RWPE1 (cell line): ENCODE measurements at places on chromosomes 6 and 20.

DNA sequence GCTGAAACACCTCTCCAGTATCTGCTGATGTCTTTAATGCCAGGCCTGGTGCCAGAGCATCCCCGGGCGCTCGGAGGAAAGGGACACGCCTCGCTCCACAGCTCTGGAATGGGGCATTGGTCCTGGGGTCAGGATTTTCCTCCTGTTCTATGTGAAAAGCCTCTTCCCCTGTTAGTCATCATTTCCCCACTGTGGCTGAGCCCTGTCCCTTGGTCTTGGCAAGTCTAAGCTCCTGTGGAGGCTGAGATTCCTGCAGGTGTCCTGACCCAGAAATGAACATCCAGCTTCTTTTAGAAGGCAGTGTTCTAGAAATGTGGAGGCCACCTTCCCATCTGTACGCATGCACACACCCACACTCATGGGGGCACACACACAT is 19.4 kb downstream of the SYNDIG1 start:
- no peak for DNase-seq

- peak; percentile 54 for DNase-seq
These were observed 613.0 kb downstream of the UTRN start for GRCh38 chr6:144898052-144898689.

DNA sequence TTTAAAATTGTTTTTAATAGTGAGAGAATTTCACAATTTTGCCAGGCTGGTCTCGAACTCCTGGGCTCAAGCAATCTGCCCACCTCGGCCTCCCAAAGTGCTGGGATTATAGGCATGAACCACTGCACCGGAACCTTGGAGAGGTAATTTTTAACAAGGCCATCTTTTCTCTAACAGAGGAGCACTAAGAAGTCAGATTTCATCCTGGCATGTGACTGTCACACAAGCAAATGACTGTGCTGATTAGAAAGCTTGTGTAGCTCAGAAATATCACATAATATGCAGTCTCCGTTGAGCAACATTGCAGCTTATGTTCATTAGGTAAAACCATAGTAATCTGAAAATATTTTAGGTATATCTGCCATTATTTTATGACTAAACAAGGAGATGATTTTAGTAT is 156.0 kb downstream of the CCDC170 start:
- DNase-seq: no peak

DNA sequence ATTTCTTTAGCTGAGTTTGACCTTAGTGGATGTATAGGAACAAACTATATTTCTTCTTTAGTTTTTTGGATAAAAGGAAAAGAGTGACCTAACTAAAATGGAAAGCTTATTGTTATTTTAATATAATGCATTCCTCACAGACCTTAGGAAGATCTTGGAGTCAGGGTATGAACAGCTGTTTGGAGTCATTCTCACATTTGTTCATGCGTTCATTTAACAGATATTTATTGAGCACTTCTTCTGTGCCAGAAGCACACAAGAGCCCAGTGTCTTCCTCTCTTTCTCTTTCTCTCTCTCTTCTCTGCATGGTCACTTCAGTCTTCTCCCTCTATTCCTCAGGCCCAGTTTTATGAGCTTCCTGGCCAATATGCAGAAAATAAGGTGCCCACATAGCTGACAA is 744.0 kb upstream of the MAP3K7 start:
- DNase-seq: no peak

DNA sequence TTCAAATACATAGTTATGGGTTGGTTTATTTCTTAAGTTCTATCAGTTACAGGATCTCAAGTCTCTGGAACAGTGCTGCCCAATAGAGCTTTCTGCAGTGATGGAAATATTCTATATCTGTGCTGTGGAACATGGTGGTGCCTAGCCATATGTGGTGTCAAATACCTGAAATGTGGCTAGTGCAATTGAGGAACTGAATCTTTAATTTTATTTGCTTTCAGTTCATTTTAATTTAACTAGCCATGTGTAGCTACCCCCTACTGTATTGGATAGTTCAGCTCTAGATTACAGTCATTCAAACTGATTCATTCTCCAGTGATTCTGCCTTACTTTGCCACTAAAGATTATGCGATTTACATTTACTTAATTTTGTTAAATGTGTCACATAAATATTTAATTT is 503.2 kb downstream of the CDKAL1 start:
- DNase-seq: no peak

DNA sequence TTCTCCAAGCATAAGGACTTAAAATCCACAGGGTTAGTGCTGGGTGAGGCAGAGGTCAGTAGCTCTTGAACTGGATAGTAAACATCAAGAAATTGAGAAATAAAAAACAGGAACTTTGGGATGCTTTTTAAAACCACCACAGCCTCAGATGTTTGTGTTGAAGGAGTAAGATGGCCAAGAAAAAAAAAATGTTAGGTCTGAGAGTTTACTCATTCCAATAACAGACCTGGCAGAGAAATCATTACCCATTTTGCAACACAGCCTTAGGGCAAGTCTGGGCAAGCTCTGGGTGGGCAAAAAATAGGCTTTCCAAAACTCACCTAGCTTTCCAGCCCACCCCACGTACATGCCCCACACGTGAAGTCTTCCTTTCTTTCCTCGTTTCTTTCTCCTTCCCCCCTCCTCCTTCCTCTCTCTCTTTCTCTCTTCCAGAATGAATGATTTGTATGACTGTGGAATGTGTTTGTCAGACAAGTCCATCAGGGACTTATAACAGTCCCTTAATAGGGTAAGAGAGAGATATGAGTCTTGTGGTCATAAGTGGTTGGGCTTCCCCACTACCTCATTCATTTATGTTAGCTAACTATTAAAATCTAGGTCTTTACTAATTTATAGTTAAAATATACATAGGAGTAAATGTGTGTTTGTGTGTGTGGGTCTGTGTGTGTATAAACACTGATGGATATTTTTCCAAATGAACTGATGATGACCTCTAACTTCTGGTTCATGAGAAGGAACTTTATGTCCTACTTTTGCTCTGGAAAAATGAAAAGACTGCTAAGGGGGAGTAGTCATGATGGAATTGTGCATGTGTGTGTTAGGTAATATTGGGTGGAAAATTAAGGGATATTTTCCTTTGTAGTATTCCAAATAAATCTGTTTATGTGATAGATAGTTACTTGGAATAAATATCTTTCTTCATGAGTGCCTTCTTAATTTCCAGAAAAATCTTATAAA is 18.0 kb upstream of the DSE start:
- DNase-seq: no peak

DNA sequence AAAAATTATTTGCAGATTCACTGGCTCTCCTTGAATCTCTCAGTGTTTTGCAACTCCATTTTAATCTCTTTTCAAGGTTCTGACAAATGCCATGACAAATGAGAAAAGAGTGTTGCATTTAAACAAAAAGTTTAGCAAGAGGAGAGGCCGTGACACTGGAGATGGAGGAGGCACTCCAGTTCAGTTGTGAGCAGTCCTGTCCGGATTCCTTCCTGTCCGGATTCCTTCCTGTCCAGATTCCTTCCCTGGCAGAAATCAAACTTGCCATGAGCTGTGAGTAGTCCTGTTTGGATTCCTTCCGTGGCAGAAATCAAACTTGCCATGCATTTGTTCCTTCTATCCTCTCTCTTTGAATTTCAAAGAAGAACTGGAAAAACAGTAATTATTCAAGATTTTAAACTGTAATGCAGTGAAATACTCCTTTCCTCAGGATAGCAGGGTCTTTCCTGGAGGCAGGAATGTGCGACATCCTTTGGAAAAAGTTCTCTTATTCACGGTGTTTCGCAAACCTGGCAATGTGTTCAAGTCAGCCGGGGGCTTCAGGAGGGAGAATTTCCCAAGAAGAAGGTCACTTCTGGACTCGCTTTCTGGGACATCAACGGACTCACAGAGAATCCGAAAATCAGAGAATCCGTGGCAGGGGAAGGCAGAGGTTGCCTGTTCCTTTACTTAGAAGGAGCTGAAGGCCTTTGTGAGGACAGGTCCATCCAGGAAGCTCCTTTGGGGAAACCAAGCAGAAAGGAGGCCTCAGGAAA is 48.7 kb upstream of the DACT2 start:
- DNase-seq: no peak

DNA sequence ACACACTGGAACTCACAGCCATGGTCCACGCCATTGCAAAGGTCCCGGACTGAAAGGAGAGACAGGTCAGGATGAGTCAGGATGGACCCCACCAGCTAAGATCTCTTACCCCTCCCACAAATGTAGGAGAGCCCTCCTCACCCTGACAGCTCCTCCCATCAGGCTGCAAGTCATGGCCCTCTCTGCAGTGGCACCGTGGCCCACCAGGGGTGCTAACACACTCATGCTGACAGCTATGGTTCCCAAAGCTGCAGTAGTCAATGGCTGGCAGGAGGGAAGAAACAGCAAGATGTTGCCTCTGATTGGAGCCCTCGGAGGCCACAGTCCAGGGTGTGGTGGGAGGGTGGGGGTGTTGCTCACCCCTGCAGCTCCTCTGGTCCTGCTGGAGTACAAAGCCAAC is 5.7 kb upstream of the RBPJL start:
- peak; percentile 46 for DNase-seq

DNA sequence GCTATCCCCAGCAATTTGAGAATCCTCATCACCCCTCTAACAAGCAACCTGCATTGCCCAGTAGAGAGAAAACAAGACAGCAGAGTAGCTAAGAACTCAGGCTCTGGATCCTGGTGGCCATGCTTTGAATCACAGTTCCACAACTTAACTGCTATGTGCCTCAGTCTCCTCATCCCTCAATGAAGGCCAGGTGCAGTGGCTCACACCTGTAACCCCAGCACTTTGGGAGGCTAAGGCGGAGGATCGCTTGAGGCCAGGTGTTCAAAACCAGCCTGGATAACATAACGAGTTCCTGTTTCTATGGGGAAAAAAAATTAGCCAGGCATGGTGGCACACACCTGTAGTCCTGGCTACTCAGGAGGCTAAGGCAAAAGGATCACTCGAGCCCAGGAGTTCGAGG is 23.7 kb downstream of the BACH2 start:
- DNase-seq: no peak

GRCh38 chr20:61436667-61437279 is 184.7 kb downstream of the CDH4 start:
- DNase-seq: peak; percentile 96

- peak; percentile 88 for DNase-seq
These were observed 669.4 kb upstream of the CITED2 start for GRCh38 chr6:140043762-140044378.

- DNase-seq: no peak
These were observed 396.6 kb upstream of the GJE1 start for GRCh38 chr6:141736104-141736503.

- no peak for DNase-seq
These were observed 508.9 kb downstream of the CDH26 start for GRCh38 chr20:60467078-60467477.

DNA sequence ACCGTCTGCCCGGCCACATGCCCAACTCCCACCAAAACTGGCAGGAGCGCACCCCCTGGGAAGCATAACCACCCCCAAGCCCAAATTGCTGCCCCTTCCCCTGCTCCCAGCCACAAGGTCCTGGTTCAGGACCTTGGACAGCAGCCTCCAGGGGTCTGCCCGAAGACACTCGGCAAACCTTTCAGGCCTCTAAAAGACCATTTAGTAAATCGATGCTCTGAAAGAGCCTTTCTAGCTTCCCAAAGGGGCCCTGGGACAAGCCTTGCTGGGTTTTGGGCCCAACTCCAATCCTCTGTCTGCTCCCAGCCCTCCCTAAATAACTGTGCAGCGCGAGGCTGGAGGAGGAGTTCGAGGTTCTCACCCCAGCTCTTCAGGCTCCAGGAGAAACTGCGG is 30.5 kb downstream of the GRM4 start:
- peak; percentile 48 for DNase-seq

DNA sequence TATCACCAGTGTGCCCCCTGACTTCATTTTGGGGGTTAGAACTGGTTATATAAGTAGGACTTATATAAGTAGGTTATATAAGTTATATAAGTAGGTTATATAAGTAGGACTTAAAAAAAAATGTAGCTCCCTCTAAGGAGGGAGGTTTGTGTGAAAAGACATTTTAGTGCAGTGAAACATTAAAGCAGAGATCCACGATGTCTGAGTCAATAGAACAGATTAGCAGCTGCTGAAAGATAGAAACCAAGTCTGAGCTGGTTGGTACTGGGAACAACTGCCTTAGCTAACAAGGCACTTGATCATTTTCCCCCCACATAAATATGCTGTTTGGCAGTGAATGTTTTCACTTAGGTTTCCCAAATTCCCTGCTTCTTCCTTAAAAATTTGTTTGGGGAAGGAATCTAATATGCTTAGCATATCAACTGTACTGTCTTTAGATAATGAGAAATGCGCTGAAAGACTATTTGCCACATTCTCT is 2.1 kb upstream of the RPS12 start:
- no peak for DNase-seq

GRCh38 chr20:24911461-24911860 is 37.6 kb upstream of the CST7 start:
- DNase-seq: no peak

DNA sequence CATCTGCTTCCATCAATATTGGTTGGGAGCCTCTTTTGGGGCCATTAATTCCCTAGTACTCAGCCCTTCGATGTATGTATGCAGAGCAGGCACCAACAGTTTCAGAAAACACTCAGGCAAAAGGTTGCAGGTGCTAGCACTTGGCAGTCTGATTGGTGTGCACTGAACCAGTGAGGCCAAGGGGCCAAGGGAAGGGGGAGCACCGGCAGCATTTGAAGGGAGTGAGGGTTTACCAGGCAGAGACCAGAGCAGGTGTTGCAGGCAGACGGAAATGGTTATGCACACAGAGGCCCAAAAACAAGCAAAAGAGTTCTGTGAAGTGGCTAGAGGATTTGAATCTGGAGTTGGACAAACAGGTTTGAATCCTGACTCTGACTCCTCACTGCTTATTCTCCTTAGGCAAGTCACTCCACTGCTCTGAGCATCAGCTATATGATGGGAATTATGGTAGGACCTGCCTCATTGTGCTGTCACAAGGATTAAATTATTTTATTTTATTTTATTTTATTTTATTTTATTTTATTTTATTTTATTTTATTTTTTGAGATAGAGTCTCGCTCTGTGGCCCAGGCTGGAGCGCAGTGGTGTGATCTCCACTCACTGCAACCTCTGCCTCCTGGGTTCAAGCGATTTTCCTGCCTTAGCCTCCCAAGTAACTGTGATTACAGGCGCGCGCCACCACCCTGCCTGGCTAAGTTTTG is 58.1 kb upstream of the SHLD1 start:
- no peak for DNase-seq

- no peak for DNase-seq
These were observed 31.2 kb downstream of the FAM83B start for GRCh38 chr6:54877713-54878317.
